ENCODE measurements at places on chromosomes 7 and 10. TPM values are rescaled to one million over a fixed set of nuclear protein-coding genes. Genes with fewer than 3 reads are reported as not detected.
A peak's percentile ranks its signal among the peaks of the same experiment; 100 is the strongest.

SSC4D gene
- not detected for total RNA-seq

SPDYE9 gene
- total RNA-seq = not detected

CYP2C9 gene
- total RNA-seq = not detected

ZMIZ2 gene
- total RNA-seq = 82.0 TPM

CPVL gene
- total RNA-seq = 3.8 TPM

DNA sequence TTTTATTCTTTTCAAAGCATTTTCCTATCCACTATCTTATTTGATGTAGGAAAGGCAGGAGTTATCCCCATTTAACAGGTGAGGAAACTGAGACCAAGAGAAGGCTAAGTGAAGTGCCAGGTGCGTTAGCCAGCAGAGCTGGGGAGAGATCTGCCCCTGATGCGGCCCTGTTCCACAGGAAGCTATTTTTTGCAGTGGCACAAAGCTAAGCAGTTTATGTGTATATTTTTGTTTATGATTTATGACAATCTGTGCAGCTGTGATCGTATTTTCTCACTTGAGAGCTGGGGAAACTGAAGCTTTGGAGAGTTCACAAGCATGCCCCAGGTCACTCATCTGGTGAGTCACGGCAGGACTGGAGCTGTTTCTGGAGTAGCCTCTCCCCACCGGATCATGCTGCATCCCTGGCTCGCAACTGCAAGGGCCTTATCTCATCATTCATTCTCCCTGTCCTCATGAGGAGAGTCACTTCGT, 38.8 kb downstream of the SLC29A3 start:
- no peak overlapping the region for H3K4me3 ChIP-seq
- peaks cover 23% of the 10 kb centered on the region for H3K36me3 ChIP-seq
- no peak overlapping the region for H3K27ac ChIP-seq
- H3K27me3 ChIP-seq = no peaks in the 10 kb centered on the region
- DNase-seq = no peak

DNA sequence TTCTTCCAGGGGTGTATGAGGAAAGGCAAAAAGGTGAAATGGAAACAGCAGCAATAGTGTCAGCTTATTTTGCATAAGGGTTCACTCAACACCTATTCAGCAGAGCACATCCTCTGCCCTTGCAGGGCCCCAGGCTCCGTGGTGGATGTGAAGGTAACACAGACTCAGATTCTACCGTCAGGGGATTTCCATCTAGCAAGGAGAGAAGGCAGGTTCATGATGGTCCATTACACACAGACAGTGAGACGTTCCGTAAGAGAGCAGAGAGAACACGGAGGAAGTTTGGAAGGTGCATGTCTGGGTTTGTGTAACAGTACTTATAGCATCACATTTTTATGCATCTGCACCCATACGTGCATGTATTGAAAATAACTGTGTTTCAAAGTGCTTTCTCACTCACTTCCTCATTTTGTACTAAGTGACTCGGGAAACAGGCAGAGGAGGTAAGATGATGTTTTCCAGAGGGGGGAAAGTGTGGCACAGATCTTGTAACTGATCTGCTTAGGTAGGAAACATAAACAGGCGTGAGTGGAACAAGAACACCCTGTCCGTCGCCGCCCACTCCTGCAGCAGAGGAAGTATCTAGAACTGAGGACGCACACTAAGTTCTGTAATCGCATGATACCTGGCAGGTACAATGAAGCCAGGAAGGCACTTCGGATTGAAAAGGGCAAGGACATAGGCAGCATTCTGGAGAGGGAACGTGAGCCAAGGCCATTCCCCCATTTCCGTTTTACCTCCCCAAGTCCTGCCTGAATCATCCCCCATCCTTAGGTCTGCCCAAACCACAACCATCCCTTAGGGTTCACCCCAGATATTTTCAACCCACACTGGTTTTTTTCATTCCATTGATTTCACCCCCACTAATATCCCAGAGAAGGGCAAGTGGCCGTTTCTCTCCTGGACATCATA, 1.0 kb upstream of the ENO4 start:
- no peak for DNase-seq
- peak overlapping the region; percentile 50 for H3K4me3 ChIP-seq
- no peak overlapping the region for H3K27ac ChIP-seq
- H3K36me3 ChIP-seq = no peaks in the 10 kb centered on the region

DNA sequence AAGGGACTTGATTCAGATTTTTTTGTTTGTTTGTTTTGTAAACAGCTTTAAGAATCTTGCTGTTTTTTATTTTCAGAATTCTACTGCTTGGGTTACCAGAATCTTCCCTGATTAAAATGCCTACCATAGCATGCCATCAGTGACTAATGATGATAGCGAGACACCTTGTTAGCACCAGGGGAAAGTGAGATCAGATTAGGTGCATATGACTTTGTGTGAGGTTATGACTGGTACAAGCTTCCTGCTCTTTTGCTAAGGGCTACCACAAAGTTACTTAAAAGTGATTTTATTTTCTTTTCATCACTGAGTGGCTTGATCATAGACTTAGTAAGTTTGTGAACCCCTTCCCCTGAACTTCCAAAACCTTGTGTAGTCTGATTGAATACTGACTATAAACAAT, 93.5 kb downstream of the SND1 start:
- H3K36me3 ChIP-seq = peaks cover 2% of the 10 kb centered on the region
- no peaks in the 10 kb centered on the region for H3K27me3 ChIP-seq
- DNase-seq = no peak
- H3K27ac ChIP-seq = no peak overlapping the region
- H3K4me3 ChIP-seq = no peak overlapping the region

- peaks cover 6% of the 10 kb centered on the region for H3K27me3 ChIP-seq
- H3K4me3 ChIP-seq = no peak overlapping the region
- peak; percentile 62 for DNase-seq
- H3K36me3 ChIP-seq = peaks cover 3% of the 10 kb centered on the region
- H3K27ac ChIP-seq = no peak overlapping the region
- no peaks in the 10 kb centered on the region for H3K4me1 ChIP-seq
These were observed 12.0 kb downstream of the IFIT5 start for GRCh38 chr10:89426230-89426868.

DNA sequence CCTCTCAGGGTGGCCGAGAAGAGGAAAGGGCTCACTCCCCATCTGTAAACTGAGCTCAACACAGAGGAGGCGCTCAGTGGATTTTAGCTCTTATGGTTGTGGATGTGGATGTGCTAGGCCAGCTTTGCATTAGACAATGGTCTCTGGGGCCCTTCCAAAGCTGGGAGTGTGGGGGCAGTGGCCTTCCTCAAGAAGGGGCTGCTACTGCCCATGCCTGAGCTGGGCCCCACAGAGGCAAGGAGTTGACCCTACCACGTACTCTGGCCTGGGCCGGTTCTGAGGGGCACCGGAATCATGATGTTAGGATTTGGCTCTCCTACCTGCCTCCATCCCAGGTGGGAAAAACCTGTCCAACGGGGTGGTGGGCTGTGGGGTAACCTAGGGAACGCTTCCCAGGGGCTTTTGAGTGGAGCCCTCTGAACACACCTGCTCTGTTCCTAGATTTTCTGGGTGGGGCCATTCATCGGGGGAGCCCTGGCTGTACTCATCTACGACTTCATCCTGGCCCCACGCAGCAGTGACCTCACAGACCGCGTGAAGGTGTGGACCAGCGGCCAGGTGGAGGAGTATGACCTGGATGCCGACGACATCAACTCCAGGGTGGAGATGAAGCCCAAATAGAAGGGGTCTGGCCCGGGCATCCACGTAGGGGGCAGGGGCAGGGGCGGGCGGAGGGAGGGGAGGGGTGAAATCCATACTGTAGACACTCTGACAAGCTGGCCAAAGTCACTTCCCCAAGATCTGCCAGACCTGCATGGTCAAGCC, 11.5 kb downstream of the AQP1 start:
- H3K36me3 ChIP-seq = no peaks in the 10 kb centered on the region
- no peak overlapping the region for H3K4me3 ChIP-seq
- no peaks in the 10 kb centered on the region for H3K4me1 ChIP-seq
- H3K27me3 ChIP-seq = no peaks in the 10 kb centered on the region

DNA sequence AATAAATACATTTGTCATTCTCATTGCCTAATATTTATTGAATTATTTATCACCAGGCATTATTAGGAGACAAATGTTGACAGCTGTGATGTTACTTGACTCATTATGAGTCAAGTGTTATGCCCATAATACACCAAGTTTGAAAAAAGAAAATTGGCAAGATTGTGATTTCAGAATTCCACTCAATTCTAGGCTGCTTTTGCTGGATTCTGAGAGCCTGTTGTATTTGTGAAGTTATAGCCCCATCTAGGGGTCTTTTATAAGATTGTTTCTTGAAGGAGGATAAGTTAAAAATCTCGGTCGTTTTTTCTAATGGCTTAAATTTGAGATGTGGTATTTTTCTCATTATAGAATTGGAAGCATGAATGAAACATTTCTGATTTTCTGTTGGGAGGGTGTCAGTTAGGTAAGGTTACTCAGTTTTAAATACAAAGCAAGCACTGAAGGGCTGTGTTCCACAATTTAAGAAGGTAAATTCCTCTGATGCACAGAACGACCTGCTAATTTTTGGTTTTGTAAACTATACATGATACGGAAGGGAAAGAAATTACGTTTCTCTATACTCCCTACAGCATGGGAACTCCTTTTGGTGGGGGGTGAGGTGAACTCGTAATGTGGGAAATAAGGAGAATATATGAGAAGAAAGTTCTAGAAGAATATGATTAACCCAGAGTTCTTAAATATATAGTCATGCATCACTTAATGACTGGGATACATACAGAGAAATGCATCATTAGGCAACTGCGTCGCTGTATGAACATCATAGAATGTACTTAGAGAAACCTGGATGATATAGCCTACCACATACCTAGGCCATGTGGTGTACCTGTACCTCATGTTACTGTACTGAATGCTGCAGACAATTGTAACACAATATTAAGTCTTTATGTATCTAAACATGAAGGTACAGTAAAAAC, 2.6 kb downstream of the STK31 start:
- no peaks in the 10 kb centered on the region for H3K27me3 ChIP-seq
- H3K36me3 ChIP-seq = no peaks in the 10 kb centered on the region
- DNase-seq = peak; percentile 58

GRCh38 chr10:46542567-46543465, 13.6 kb downstream of the GPRIN2 start:
- peaks cover 26% of the 10 kb centered on the region for H3K27me3 ChIP-seq
- no peaks in the 10 kb centered on the region for H3K4me1 ChIP-seq
- no peaks in the 10 kb centered on the region for H3K36me3 ChIP-seq
- DNase-seq = no peak
- H3K4me3 ChIP-seq = no peak overlapping the region

GRCh38 chr10:94427166-94427565, 24.8 kb downstream of the TBC1D12 start:
- H3K4me3 ChIP-seq = no peak overlapping the region
- no peaks in the 10 kb centered on the region for H3K36me3 ChIP-seq
- H3K4me1 ChIP-seq = no peaks in the 10 kb centered on the region
- no peak overlapping the region for H3K27ac ChIP-seq
- H3K27me3 ChIP-seq = peaks cover 3% of the 10 kb centered on the region

- no peaks in the 10 kb centered on the region for H3K4me1 ChIP-seq
- no peak overlapping the region for H3K27ac ChIP-seq
- H3K4me3 ChIP-seq = no peak overlapping the region
- peaks cover 16% of the 10 kb centered on the region for H3K27me3 ChIP-seq
These were observed 131.4 kb downstream of the PAXIP1 start for GRCh38 chr7:154871507-154871906.

- no peaks in the 10 kb centered on the region for H3K36me3 ChIP-seq
- H3K4me1 ChIP-seq = no peaks in the 10 kb centered on the region
- no peaks in the 10 kb centered on the region for H3K27me3 ChIP-seq
- DNase-seq = no peak
- H3K27ac ChIP-seq = no peak overlapping the region
- H3K4me3 ChIP-seq = no peak overlapping the region
These were observed 1007.2 kb downstream of the REEP3 start for GRCh38 chr10:64528294-64529002.

DNA sequence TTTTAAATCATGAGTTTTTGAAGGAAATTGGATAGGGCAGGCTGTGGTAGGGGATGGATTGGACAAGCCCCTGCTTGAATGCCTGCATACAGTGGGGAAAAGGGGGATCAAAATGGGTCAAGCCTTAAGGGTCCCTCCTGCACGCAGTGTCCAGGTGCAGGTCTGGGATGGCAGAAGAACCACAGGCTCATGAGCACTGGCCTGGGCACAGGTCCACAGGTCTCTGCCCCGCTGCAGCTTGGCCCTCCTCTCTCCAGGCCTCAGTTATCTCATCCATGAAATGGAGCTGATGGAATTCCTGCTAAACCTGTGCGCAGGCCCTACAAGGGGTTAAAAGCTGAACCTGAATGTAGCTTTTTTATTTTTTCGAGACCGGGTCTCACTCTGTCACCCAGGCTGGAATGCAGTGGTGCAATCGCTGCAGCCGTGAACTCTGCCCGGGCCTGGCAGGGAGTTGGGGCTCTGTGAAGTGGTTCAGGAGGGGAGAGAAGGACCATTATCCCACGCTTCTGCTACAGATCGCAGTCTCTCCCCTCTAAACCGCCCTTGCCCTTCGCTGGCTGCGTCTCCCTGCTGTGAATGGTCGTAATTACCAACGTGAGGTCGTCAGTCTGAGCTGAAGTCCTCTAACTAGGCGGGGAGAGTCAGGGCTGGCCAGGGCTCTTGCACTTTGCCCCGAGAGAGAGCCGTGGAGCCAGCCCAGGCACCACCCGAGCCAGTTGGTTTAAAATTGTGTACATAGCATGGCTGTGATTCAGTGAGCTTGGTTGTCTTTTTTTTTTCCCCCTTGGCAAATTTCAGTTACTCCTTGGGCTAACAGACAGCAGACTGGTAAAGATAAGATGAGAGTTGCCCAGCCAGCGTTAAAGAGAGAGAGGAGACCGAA, 77.5 kb upstream of the GTF2I start:
- H3K4me3 ChIP-seq = no peak overlapping the region
- H3K4me1 ChIP-seq = no peaks in the 10 kb centered on the region
- H3K27me3 ChIP-seq = no peaks in the 10 kb centered on the region
- no peaks in the 10 kb centered on the region for H3K36me3 ChIP-seq
- H3K27ac ChIP-seq = no peak overlapping the region

DNA sequence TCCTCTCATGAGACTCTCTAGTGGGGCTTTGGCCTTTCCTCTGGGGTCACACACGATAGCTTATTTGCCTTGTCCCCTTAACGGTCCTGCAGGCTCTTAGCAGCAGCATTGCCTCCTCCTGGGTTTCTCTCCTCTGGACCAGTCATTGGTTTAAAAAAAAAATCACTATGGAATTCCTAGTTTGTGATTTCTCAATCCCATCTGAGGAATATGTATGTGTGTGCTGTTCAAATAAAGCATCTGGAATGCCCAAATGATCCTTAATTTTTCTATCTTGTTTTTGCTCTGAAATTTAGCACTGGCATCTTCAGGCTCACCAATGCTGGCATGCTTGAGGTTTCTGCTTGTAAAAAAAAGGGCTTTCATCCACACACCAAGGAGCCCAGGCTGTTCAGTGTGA, 30.5 kb downstream of the ACTA2 start:
- H3K27ac ChIP-seq = no peak overlapping the region
- no peaks in the 10 kb centered on the region for H3K27me3 ChIP-seq
- no peak for DNase-seq
- peaks cover 69% of the 10 kb centered on the region for H3K36me3 ChIP-seq
- no peaks in the 10 kb centered on the region for H3K4me1 ChIP-seq
